ENCODE measurements at places on chromosomes 7 and 10.

DNA sequence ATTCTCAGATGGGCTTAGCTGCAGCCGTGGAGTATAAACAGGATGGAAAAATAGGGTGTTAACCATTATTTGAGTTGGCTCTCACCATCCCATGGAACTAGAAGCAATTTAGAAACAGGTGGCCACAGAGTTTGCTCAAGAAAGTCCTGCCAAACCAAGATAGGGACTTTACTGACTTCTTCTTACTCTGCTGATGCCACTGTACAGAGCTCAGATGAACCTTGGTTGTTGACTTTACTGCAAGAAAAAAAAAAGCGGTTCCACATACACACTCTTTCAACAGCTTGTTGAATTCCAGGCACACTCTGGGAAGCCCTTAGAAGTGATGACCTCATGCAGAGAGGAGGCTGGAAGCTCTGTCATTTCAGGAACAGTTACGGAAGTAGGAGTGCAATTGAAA, 753.4 kb downstream of the NRG3 start:
- no peak for DNase-seq

DNA sequence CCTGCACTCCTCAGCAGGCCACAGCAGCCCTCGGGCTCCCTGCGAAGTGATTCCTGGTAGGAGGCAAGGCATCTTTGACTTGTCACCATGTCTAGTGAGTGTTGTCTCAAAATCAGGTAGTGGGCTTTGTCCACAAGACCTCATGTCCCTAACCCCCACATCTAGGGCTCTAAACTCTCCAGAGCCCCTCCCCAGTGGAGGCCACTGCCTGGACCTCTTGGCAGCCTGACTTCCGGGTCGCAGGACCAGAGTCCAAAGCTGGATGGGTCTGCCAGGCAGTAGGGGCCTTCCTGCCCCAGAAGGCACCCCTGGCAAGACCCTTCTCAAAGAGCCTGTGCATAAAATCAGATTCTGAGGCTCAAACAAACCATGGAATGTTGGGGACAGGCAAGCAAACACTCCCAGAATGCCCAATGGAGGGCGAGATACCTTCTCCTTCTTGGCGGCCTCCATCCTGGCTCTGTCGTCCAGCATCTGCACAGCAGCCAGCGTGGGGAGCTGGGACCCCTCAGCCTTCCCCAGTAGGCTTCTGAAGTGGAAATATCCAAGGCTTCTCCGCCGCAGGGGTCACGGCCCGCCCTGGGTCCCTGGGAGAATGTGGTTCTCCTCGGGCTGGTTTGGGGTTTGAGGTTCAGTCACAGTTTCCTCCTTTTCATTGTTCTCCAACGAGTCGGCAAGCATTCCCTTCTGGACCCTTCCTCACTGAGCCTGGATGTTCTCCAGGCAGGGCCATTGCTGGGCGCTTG, 586 bp downstream of the GCK start:
- no peak for DNase-seq

DNA sequence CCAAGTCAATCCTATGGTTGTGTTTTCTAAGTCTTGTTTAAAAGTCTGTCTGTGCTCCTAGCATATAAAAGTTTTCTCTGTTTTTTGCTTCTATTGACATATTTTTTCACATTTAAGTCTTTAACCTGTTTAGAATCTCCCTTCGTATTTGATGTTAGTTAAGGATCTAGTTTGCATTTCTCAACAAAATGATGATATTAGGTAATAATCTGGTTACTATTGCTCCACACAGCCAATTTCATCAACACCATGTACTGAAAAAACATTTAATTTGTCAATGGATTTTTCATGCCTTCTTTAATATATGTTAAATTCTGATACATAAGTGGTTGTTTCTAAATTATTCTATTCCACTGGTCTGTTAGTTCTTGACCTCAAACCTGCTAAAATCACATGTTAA, 17.5 kb upstream of the TSGA13 start:
- no peak for DNase-seq

- DNase-seq: no peak
Measured at GRCh38 chr10:124906551-124907001, 35.3 kb upstream of the ZRANB1 start.

DNA sequence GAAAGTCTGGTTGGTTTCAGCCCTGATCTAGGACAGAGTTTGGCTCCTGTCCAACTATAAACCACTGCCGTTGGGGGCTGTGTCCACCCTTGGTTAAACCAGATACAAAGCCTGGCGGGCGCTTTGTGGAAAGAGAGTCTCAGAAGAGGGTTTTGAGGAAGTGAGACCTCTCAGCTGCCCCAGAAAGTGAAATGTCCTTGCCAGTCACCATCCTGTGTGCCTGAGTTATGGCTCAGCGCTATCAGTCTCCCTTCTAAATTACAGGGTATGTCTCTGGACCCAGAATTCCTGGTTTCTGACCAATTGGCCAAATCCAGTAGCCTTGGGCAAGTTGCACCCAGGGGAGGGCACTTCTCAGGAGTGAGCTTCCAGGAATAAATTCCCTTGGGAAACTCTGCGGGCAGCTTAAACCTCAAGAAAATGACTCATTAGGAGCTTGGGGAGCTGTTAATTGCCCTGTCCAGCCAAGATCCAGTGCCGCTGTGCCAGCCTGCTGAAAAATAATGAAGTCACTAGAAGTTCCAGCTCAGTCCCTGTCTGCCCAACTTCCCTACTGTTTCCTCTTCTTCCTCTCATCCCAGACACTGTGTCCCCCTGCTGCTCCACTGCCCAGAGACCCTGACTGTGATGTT, 66.7 kb upstream of the PDZD8 start:
- DNase-seq: no peak

GRCh38 chr7:150397346-150398107, 18.4 kb downstream of the ZNF775 start:
- no peak for DNase-seq

DNA sequence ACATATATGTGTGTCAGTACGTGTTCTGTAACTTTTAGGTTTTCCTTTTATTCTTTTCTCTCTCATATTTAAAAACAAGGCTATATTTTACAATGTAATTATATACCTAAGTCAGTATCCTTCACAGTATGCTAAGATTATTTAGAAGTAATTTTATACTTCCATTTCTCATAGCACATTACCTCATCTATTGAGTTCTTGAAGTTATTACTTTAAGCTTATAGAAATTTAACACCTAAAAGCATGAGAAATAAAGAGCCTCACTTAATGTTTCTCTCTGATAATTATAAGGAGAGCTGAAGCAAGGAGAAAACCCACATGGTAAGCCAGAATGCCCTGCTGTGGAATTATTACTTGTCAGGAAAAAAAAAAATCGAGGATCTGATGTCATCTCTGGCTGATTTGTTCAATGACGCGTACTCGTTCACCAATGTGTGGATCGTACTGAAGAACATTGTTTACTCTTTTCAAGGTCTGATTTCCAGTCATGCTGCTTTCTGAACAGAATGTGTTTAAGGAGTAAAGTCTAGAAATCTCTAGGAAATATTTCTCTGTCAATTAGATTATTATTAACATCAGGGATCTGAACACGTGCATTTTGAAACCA, 21.9 kb downstream of the CACNB2 start:
- no peak for DNase-seq

DNA sequence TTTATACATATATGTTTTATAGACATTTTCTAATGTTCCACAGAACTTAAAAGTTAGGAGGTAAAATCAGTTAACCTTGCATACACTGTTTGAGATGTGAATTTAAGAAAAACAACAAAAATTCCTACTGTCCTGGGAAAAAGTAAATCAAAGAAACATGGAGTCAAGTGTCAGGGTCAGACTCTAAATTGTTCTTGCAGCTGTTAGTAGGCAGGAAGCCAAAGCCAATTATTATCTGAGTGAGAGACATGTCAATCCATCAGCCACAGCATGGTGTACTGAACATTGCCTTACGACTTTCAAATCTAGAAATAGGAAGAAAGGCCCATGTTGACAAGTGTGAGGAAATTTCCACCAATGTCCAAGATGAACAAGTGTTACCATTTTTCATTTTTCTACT, 461.2 kb upstream of the MBL2 start:
- no peak for DNase-seq

DNA sequence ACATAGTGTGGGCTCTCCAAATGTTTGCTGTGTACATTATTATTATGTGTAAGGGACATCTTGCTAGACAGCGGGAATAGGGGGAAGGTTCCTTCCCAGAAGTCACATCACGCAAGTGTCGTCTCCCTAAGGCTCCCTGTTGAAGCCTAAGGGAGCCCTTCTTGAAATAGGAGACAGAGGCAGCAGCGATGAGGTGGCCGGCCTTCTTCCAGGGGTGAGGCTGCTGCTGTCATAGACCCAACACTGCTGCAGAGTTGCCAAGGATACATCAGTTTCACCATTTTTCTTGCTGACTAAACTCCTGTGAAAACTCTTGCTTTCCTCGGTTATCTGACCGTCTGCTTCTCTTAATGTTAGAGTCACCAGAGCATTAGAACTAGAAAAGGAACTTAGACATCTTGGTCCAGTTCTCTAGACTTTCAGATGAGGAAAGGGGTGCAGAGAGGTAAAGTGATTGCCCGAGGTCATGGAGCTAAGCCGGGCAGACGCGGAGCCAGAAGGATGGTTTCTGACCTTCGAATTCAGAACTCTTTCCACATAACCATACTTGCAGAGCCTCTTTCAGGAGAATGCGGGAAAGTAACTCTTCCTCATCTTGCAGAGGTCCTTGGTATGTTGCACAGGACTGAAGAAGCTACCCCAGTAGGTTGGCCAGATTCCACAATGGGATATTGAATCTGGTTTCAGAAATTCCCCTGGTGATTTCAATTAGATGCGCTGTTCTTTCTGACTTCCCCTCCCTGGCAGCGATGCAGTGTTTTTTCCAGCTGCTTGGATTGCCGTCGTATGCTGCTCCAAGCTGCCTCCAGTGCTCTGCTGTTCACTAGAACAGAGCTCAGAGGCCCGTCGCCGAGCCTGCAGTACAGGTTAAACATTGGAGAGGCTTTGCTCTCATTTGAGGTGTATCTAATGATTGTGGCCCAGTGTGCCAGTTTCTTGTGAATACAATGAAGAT, 217.1 kb downstream of the CAMK1D start:
- DNase-seq: no peak

DNA sequence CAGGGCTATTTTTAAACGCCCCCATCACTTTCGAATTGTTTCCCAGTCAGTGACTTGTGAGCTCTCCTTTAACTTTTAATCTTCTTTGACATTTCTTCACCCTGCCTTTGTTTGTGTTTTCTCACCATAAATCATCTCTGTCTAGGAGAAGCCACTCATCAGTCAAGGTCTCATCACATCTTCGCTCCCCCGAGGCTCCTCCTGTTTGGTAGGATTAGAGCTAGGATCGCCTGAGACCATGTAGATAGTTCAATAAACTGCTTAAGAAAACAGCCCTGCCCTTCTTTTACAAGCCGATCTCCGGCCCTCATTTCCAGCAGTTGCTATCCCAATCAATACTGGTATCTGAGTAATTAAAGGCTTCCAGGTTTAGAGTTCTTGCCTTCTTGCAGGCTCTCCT, 472.8 kb upstream of the ADARB2 start:
- DNase-seq: no peak

DNA sequence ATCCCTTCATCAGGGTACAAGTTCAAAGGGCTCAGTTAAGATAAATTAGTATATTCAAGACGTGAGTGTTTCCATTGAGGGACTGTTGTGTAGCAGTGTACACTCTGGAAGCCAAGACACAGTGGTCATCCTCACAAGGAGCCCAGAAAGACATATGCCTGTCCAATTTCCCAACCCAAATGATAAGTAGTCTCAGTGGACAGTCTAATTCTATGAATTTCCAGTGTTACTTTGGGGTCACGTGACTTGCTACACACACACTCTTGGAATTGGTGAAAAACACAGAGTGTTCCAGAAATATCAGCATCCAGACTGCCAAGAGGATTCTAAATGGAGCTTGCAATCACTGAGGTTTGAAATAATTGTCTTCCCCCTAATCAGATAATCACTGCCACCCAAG, 365.1 kb downstream of the WDR11 start:
- DNase-seq: no peak

GRCh38 chr7:83610649-83611304, 38.2 kb downstream of the SEMA3E start:
- DNase-seq: no peak

DNA sequence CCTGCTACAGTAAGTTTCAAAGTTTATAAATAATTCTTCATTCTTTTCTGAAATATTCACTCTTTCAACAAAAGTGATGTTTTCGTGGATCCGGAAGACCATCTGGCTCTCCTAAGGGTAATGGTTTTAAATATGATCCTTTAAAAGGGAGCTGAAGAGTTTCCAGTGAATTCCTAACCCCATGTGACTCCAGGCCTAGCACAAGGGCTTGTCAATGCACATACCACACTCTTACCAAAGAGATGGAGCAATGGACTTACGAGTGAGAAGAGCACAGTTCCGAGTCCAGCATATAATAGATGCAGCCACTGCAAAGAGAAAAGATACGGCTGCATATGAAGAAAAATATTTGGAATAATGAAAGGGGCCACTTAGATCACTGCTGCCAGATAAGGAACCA, 32.1 kb upstream of the GATAD1 start:
- no peak for DNase-seq

DNA sequence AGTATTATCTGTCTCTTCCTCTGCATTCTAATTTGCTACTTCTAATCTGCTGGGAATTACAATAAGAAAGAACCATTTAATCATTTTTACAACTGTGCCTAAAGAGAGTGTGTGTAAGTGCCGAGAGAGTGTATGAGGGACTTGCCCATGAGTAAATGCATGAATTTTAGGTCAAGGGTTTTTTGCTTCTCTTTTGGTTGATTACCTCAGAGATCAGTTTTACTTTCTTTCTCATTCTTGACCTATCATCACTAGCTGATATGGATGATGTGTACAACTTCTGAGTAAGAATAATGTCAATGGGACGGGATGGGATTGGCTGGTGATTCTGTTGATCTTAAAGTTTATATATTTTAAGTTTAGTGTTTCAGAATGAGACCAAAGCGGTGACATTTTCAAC, 47.8 kb downstream of the IKZF1 start:
- DNase-seq: no peak

DNA sequence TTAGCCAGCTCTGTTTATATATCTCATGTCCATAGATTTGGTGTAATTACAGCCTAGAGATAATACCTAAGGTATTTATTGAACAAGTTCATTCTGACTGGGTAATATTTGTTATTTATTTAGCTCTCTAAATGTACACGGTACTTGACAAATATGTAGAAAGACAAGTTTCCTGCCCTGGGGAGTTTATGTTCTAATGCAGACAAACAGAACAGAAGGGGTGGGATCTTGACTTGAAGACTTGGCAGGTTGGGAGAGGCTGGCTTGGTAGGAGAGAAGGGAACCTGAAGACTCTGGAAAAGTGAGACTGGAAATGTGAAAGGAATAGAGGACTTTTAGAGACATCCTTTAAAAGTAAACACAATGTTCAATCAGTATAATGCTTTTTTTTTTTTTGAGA, 97.7 kb upstream of the CDK6 start:
- DNase-seq: no peak

DNA sequence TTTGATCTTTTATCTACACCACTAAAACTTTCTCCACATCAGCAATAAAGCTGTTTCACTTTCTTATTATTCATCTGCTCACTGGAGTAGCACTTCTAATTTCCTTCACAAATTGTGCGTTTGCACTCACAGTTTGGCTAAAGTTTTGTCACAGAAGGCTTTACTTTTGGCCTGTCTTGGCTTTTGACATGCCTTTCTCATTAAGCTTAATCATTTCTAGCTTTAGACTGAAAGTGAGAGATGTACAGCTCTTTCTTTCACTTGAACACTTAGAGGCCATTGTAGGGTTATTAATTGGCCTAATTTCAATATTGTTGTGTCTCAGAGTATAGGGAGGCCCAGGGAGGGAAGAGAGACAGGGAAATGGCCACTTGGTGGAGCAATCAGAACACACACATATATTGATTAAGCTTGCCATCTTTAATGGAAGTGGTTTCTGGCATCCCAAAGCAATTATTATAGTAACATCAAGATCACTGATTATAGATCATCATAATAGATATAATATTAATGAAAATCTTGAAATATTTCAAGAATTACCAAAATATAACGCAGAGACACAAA, 512.5 kb downstream of the ETV1 start:
- DNase-seq: no peak

All from cortex of kidney (tissue), 1 donor.